ENCODE measurements at places on chromosomes 7 and 10. TPM values are rescaled to one million over a fixed set of nuclear protein-coding genes. Genes with fewer than 3 reads are reported as not detected.

DNA sequence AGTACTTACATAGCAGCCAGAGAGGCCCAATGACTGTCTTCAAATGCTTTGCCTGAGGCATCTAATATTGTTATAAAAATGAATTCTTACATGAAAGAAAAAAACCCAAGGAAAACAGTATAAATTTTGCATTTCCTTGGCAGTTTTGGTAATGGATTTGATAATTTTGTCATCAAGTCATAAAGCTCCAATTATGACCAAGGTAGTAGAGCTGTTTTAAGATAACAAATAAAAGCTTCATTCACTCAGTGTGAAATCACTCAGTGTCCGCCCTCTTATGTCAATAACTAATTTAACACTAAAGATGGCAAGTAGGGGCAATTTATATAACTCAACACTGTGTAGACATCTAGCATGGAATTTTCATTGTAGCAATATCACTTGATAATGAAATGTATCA, 193.9 kb downstream of the ANKRD7 start:
- DNase-seq, result no peak

- DNase-seq, result no peak
Observed at GRCh38 chr7:117565226-117565625, 85.4 kb downstream of the CFTR start.

- no peak for DNase-seq
Observed at GRCh38 chr7:136971776-136972175, 103.3 kb downstream of the CHRM2 start.

DNA sequence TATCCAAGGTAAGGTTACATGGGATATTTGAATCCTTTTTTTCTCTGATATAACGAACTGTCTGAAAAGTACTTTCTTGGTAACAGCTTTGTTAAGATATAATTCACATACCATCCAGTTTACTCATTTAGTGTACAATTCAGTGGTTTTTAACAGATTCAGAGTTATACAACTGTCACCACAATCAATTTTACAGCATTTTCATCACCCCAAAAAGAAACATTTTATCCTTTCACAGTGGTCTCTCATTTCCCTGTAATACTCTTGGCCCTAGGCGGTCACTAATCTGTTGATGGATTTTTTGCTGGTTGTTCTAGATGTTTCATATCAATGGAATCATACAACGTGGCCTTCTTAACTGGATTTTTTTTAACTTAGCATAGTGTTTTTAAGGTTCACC, 91.6 kb downstream of the GLCCI1 start:
- DNase-seq, result no peak

- DNase-seq, result no peak
Observed at GRCh38 chr10:113148901-113149300, 198.9 kb downstream of the TCF7L2 start.

GRCh38 chr7:139181404-139181803, 49.6 kb upstream of the UBN2 start:
- no peak for DNase-seq

The TCERG1L gene
- polyA plus RNA-seq, result 0.50 TPM

GRCh38 chr7:64768824-64769223, 25.4 kb upstream of the ZNF138 start:
- no peak for DNase-seq

The EFCAB10 gene
- polyA plus RNA-seq, result 2.6 TPM

The NRP1 gene
- polyA plus RNA-seq, result 173 TPM

The GNAT3 gene
- not detected for polyA plus RNA-seq

GRCh38 chr10:97060441-97061084, 125.2 kb downstream of the SLIT1 start:
- DNase-seq, result no peak

DNA sequence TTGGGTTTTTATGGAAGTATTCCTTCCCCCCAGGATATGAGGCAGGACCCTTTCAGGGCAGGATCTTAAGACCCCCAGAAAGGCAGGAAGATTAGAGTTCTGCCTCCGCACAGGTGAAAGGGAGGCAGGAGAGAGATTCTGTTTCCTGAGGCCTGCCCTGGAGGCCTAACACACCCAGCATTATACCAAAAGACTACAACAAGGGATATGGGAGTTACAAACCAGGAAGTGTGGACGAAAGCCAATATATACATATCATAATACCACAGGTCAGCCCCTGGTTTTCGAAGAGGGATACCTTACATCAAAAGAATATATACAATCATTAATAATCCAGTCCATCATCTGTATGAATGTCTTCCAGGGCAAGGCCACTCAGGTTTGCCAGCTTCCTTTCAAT, 14.2 kb downstream of the MINPP1 start:
- DNase-seq, result no peak

DNA sequence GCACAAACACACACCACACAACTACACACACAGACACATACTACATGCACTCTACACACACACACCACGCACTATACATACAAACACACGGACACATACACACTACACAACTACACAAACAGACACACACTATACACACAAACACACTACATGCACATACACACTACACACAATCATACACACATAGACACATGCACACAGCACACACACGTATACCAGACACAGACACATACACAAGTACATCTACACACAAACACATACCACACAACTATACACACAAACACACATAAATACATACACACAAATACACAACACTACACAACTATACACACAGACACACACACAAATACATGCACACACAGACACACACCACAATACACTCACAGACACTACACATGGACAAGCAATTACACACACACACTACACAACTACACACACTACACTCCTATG, 4.6 kb downstream of the GPR15LG start:
- DNase-seq, result no peak

The ZNF12 gene
- polyA plus RNA-seq, result 36.5 TPM

GRCh38 chr7:68725843-68726785, 872.2 kb upstream of the AUTS2 start:
- no peak for DNase-seq

- no peak for DNase-seq
Observed at GRCh38 chr10:91613411-91614187, 19.3 kb downstream of the PPP1R3C start.

GRCh38 chr7:285731-286130, 4.2 kb upstream of the FOXL3 start:
- DNase-seq, result no peak

GRCh38 chr10:15954188-15954587, 93.9 kb upstream of the MINDY3 start:
- DNase-seq, result no peak

DNA sequence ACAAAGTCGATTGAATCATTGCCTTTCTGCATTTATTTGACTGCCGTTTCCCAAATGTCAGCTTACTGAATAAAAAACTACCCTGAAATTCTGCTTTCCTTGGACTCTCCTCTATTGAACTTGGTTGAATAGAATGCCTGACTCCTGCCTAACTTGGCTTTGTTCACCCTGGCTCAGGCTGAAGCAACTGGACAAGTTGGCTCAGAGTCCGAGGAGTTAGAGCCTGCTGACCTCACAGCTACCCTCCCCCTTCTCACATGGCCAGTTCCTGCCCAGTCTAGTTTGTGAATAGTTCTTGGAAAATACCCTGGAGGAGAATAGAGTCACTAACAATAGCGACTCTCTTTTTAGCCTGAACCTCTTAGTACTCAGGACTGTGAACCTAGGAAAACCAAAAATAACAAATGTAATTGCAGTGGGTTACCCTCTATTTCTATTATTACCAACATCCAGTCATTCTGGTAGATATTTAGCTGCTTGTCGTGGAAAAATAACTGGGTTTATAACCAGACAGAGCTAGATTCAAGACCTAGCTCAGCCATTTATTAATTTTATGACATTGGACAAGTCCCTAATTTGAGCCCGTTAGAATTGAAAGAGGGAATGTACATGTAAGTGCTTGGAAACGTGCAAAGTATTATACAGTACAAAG, 17.3 kb upstream of the NRBF2 start:
- peak; percentile 70 for DNase-seq

- no peak for DNase-seq
Observed at GRCh38 chr7:45573661-45574415, at the start of gene ADCY1. Gene ADCY1, plus strand, starts transcription at chr7:45574368. Its CDS starts 176 bp downstream, at chr7:45574544.

The OR2A5 gene
- 0.05 TPM for polyA plus RNA-seq

- no peak for DNase-seq
Observed at GRCh38 chr10:1036341-1036791, 10.7 kb upstream of the IDI2 start.

- DNase-seq, result no peak
Observed at GRCh38 chr7:104998040-104998752, 15.8 kb upstream of the KMT2E start.

The RBM17 gene
- polyA plus RNA-seq, result 196 TPM

DNA sequence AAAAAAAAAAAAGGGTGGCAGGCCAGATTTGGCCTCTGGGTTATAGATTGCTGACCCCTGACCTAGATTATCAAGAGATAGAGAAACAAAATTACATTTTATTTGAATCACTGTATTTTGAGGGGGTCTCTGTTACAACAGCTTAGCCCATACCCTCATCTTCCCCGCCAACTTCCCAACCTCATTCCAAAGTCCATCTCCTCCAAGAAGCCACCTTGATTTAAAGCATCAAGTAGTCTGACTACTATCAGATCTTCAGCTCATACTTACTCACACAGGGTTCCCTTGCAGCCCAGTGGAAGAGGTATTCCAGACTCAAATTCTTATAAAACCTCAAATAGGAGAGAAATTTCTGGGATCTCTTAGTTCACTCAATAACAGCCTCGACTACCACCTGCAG, 20.4 kb downstream of the ZC3HAV1 start:
- no peak for DNase-seq

- no peak for DNase-seq
Observed at GRCh38 chr10:89302625-89303024, 779 bp downstream of the IFIT2 start.

The PRRT4 gene
- polyA plus RNA-seq, result 2.7 TPM

The MARCHF5 gene
- polyA plus RNA-seq, result 69.0 TPM

The FRAT1 gene
- polyA plus RNA-seq, result 2.9 TPM

The SRGN gene
- 25.5 TPM for polyA plus RNA-seq

DNA sequence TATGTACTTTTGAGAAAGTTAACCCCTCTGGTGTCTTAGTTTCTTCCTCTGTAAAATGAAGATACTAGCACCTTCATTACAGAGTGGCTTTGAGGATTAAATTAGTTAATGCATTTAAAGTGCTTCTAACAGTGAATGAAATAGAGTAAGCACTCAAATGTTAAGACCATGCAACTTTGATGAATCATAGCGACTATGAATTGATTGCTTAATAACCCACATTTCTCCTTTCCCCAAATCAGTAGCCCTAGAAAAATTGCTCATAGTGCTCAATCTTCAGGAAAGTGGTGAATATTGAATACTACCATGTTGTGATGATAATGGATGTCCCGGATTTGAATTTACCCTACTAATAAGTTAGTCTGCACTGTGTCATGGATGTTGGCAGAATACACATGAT, 48.1 kb downstream of the CD36 start:
- DNase-seq, result no peak

The PI4K2A gene
- 15.1 TPM for polyA plus RNA-seq

The ALOX5 gene
- 1.6 TPM for polyA plus RNA-seq

The AGAP5 gene
- polyA plus RNA-seq, result 19.5 TPM

GRCh38 chr10:117217196-117217761, 20.0 kb downstream of the KCNK18 start:
- no peak for DNase-seq

The CLCN1 gene
- polyA plus RNA-seq, result not detected

DNA sequence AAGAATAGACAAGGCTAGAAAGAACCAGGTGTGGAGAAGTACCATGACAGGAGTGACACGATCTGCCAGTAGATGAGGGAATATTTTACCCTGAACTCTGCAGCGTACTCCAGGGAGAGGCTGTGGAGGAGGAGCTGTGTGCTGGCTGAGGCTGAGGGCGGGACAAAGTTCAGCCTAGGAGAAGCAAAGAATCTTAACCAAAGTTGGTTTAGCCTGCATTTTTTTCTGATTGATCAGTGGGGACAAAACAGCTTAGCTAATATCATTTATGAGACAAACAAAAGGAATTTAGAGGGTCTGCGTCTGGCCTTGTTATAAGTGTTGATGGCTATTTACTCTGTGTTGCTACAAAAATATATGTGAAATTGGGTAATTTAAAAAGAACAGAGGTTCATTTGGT, 5.2 kb upstream of the NPSR1 start:
- DNase-seq, result no peak

The PVRIG gene
- polyA plus RNA-seq, result 9.3 TPM

- DNase-seq, result no peak
Observed at GRCh38 chr7:142139597-142140400, 28.3 kb downstream of the MGAM2 start.

The MBL2 gene
- not detected for polyA plus RNA-seq

The ARMS2 gene
- not detected for polyA plus RNA-seq

The ASAH2 gene
- polyA plus RNA-seq, result 0.34 TPM

The FFAR4 gene
- 0.09 TPM for polyA plus RNA-seq

- DNase-seq, result no peak
Observed at GRCh38 chr10:32959006-32959920, 1.2 kb upstream of the ITGB1 start.

The FANK1 gene
- polyA plus RNA-seq, result 6.2 TPM

GRCh38 chr7:40489844-40490602, 355.2 kb downstream of the SUGCT start:
- DNase-seq, result no peak

DNA sequence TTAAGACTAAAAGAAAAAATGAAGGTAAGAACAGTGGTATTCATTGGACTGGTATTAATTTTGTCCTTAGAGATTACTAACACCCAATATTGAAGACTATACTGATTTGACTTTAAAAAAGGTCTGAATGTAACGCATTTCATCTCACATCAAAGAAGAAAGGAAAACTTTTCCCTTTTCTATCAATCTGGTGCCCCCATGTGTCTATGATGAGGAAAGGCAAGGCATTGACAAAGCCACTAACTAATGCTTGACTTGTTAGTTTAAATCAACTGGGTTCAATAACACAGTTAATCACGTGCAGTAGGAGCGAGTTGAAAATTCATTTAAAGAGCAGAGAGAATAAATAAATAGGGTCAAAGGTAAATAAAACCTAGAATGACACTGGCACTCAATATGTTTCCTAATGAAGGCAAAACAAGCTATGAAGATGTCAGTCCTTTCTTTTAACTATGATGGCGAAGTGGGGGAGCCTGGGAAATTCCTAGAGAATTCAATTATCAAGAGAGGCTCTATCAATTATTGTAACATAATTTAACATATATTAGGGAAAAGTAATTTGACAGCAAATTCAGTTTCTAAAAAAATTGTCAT, 180.9 kb downstream of the ANK3 start:
- DNase-seq, result no peak

The EPO gene
- polyA plus RNA-seq, result 0.13 TPM

The TAS2R4 gene
- 6.3 TPM for polyA plus RNA-seq

- DNase-seq, result no peak
Observed at GRCh38 chr7:1647961-1648672, 22.0 kb upstream of the ELFN1 start.
